GOT3 (cell line): ENCODE measurements at places on chromosomes 5 and 9.

DNA sequence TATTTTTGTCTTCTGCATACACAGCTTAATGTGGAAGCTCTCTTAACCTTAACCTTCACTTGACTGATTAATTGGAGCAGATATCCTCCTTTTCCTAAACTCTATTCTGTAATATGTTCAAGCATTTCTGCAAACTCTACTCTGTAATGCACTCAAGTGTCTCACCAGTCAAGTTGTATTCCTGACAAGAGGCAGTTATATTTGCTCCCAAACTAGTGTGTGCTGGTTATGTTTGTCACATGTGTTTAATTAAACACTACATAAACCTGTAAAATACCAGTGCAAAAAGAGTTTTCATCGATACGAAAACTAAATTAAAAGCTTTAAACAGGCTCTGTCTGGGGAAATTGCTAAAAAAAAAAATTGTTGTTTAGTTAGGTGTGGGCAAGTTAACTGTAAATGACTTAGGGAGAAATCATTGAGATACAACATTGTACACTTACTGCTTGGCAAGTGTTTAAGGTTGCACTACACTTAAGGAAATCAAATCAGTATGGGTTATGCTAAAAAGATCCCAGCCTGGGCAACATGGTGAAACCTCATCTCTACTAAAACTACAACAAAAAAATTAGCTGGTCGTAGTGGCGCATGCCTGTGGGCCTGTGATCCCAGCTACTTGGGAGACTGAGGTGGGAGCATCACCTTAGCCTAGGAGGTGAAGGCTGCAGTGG is 6.7 kb downstream of the FAF2 start:
- no peak for DNase-seq

GRCh38 chr5:77843570-77844372 is 67.6 kb upstream of the TBCA start:
- DNase-seq, result no peak

GRCh38 chr9:130990306-130990977 is 18.5 kb upstream of the LAMC3 start:
- no peak for DNase-seq

- no peak for DNase-seq
These were observed 210.9 kb downstream of the ESM1 start for GRCh38 chr5:54774281-54775170.

- no peak for DNase-seq
These were observed 29.8 kb downstream of the TNFAIP8 start for GRCh38 chr5:119385536-119386128.

- no peak for DNase-seq
These were observed 709 bp downstream of the UAP1L1 start for GRCh38 chr9:137077758-137078693.

DNA sequence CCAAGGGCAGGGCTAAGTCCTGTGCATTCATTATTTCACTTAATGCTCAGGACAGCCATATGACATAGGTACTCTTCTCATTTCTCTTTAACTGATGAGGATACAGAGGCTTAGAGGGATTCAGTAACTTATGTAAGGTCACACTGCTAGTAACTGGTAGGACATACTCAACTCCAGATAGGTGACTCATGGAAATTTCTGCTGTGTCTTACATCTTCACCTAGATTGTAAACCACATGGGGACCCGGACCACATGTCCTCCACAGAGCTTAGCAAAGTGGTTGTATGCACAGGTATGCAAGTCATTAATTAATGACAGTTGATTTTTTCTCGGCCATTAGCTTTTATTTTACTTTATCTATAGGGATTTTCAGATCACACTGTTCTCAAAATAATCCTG is 29.3 kb downstream of the SLC1A1 start:
- no peak for DNase-seq

GRCh38 chr5:5350101-5350500 is 72.4 kb upstream of the ICE1 start:
- DNase-seq, result no peak

DNA sequence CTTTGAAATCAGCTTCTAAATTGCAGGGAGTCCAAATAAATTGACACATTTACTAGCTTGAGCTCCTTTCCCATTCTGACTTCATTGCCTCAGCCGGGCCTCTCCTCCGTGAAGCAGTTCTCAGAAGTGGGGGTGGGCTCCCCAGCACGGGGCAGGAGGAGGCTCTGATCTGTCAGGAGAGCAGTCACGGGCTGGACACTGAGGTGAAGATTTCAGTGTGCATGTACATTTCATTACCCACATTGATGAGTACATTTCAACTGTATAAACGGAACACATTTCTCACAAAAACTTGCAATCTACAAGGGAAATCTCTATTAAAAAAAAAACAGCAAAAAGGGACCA is 195.9 kb downstream of the SEMA6A start:
- DNase-seq, result no peak

DNA sequence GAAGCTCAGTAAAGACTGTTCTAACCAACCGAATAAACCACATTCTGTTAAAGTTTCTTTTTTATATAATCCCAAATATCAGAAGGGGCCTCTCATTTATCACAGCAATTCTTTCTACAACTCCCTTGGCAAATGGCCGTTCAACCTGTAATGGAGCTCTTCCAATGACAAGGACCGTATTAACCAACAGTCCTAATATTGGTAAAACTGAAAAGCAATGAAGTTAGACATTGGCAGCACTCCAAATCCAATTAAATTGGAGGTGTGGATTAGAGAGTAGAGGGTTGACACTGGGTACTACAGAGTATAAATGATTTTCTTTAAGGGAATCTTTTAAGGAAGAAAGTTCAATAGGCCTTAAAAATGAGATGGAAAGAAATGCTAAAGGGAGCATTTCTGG is 842 bp downstream of the TMED7 start:
- no peak for DNase-seq

- peak; percentile 38 for DNase-seq
These were observed 203.0 kb upstream of the TUT7 start for GRCh38 chr9:86557063-86557766.

DNA sequence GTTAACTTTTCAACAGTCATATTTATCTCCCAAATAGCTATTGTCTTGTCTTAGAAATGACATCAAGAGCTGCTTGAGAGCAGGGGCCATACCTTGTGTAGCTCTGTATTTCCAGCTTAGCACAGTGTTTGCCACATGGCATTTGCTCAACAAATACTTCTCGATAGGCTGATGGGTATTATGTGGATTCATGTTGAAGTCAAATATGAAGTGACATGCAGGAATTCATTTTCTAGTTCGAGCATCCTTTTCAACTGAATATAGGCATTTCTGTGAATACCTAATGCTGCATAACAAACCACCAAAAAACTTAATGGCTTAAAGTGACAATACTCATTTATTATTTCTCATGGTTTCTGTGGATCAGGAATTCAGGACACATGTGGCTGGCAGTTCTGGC is 125.6 kb downstream of the TLE1 start:
- DNase-seq, result no peak

- no peak for DNase-seq
These were observed 90.6 kb downstream of the LMX1B start for GRCh38 chr9:126704157-126704891.

- DNase-seq, result no peak
These were observed 9.8 kb downstream of the COL23A1 start for GRCh38 chr5:178580271-178580955.

- DNase-seq, result no peak
These were observed 69.8 kb downstream of the HABP4 start for GRCh38 chr9:96519787-96520186.

DNA sequence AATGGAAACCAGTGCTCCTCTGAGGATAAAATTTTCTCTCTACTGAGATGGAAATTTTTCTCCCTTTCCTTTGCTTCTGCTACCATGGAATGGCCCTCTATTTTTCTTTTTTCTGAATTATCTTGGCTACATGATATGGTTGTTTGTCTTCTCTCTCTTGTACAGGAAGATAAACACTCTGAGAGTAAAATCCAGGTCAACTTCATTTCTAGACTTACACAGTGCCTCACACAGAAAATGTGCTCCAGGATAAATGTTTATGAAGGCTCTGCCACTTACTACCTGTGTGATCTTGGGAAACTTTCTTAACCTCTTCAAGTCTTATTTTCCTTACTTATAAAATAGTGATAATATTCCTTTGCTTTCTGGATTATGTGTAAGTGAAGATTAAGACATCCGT is 153.9 kb downstream of the PRELID2 start:
- DNase-seq, result no peak

DNA sequence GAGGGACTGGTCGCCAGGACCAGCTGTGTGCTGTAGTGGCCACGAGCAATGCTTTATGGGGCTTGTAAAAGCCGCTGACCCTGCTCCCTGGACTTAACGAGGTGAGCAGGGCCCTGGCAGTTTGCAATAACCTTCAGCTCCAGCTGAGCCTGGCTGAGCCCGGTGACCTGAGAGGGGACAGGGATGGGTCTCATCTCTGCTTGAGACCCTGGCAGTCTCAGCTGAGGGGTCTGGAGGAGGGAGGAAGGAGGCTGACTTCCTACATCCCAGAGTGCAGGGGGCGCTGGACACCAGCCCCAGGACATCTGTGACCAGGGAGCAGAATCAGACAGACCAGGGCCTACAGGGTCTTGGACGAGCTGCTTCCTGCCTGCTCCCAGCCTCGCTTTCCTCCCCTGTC is 277.5 kb upstream of the MVB12B start:
- no peak for DNase-seq

GRCh38 chr5:142821733-142822487 is 51.7 kb downstream of the ARHGAP26 start:
- DNase-seq, result no peak

GRCh38 chr5:84419742-84420141 is 35.1 kb upstream of the EDIL3 start:
- DNase-seq, result no peak

GRCh38 chr5:90968319-90968718 is 409.7 kb downstream of the ADGRV1 start:
- no peak for DNase-seq

GRCh38 chr9:124014956-124015660 is 3.5 kb downstream of the LHX2 start:
- no peak for DNase-seq

DNA sequence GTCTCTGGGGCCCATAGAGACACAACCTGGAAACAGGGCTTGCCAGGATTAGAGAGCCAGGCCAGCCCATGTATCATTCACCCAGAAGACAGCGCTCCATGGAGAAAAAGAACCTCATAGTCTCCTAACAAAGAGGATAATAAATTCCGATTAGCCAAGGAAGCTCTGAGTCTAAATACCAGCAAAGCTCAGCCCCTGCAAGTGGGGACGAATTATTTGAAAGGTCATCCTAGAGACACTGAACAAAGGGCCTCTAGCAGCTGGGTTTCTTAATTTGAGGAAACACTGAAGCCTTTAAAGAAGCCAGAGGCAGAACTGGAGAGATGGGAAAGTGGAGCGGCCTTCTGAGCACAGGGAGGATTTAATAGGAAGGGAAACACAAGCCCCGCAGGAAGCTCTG is 287.1 kb upstream of the ZNF462 start:
- no peak for DNase-seq

- DNase-seq, result no peak
These were observed 42.8 kb upstream of the TCF7 start for GRCh38 chr5:134071614-134072207.

DNA sequence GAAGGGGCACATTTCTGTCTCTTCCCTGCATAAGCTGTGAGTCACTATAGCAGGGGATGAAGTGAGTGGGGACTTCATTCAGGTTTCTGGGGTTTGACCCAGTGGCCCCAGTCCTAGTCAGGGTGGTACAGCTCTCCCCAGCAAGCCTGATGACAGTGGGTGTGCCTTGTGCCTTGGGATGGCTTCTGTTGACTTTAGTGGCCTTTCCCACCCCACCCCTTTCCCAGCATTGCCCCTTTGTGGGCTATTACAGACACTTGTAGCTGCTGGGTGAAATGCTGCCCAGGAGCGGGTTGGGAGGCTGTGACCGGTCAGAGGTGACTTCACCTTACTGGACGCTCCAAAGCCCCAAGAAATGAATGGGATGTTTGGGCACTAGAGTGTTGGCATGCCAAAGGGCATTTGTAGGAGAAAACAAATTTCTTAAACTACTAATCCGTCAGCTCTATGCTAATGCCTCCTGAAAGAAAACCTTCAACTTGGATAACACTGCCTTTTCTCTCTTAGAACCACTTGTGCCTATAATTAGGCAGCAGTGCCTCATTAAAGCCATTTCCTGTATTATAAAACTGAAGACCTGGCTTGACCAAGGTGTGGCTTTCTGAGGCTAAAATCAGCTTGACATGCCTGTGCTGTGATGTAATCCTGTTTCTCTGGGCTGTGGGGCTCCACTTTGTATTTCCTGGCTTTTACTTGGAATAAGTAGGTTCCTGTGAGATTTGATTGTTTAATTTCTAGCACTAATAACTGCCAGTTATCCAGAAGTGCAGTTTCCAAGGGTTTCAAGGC is 119.0 kb upstream of the SLC25A48 start:
- no peak for DNase-seq

DNA sequence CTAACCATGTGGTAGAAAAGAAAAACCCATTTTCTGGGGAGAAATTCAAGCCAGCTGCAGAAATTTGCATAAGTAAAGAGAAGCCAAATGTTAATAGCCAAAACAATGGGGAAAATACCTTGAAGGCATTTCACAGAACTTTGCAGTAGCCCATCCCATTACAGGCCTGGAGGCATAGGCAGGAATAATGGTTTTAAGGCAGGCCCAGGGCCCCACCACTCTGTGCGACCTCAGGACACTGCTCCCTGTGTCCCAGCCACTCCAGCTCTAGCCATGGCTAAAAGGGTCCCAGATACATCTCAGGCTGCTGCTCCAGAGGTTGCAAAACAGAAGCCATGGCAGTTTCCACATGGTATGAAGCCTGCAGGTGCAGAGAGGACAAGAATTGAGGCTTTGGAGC is 253.3 kb downstream of the CTNND2 start:
- DNase-seq, result no peak

DNA sequence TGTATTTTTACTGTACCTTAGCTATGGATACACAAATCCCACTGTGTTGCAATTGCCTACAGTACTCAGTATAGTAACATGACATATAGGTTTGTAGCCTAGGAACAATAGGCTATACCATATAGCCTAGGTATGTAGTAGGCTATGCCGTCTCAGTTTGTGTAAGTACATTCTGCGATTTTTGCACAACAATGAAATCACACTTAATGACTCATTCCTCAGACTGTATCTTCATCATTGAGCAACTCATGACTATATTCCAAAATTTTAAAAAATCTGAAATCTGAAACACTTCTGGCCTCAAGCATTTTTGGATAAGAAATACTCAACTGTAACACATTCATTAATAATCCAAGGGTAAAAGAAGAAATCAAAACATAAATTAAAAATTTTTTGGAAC is 666.8 kb upstream of the GRAMD2B start:
- DNase-seq, result no peak

GRCh38 chr5:168327451-168327850 is 36.0 kb downstream of the WWC1 start:
- DNase-seq, result no peak

DNA sequence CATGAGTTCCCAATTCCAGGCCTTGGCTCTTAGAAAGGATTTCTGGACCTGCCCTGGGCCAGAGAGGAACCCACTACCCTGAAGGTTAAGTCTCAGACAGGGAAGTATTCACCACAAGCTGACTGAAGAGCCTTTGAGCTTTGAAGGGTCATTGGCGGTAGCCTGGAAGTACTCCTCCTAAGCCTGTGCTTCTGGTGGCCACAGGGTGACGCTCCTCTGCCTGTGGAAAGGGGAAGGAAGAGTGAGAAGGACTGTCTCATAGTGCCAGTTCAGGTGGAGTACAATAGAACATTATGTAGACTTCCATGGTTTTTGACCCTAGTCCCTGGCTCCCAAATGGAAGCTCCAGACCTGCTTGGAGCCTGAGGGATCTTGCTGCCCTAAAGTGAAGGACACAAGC is 1233.2 kb upstream of the CDH6 start:
- DNase-seq, result no peak

GRCh38 chr5:180126716-180127681 is 55.4 kb upstream of the RNF130 start:
- no peak for DNase-seq
